Activated naive CD4-positive, alpha-beta T cell treated with anti-CD3 and anti-CD28 coated beads for 36 hours (primary cell): ENCODE measurements at places on chromosomes 6 and 20.

- peak; percentile 95 for DNase-seq
Observed at GRCh38 chr20:844473-845225, 11.1 kb downstream of the FAM110A start.

GRCh38 chr6:105041880-105042279 is 85.0 kb downstream of the LIN28B start:
- DNase-seq = no peak

DNA sequence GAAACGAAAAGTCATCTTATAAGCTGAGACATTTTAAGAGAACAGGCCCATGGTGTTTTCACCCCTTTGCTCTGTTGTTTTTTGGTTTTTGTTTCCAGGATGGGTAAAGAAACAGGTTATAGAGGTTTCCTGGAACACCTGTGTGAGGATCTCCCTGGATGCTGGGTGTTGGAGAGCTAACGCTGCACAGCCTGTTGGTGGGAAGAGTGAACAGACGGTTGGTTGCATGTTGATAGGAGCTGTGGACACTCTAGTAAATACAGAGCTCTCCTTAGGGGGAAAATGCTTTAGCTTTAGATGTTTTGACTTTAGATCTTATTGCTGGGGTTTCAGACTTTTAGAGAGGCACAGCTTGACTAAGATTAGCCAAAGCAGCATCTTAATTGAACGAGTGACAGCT is 235.2 kb downstream of the SOX4 start:
- no peak for DNase-seq

GRCh38 chr6:684831-685636 is 7.9 kb downstream of the EXOC2 start:
- DNase-seq = peak; percentile 66

DNA sequence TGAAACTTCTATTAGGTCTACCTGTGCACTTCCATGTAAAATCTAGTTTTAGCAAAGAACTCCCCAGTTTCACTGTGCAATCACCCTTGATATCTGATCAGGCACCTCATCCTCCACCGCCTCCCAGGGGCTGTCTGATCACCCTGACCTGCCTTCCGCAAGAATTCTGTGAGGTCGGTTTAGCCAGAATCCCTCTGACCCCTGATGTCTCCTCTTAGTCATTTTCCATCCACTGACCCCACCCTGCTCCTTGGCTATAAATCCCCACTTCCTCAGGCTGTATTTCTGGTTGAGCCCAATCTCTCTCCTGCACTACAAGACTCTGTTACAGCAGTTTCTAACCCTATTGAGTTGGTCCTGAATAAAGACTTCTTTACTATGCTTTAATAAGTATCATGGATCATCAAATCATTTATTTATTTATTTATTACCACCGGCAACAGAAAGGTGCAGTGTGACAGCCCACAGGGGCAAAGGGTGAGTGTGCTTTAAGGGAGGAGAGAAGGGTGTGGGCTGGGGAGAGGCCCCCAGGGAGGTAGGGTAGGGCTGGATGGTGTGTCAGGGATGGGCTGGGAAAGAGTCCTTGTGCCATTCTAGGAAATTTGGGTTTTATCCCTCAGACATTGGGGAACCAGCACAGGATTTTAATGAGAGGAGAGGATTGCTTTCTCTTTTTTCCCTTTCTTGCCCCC is 11.2 kb upstream of the SERPINB6 start:
- DNase-seq = no peak

- DNase-seq = peak; percentile 20
Observed at GRCh38 chr6:5865506-5866031, 141.2 kb downstream of the NRN1 start.

DNA sequence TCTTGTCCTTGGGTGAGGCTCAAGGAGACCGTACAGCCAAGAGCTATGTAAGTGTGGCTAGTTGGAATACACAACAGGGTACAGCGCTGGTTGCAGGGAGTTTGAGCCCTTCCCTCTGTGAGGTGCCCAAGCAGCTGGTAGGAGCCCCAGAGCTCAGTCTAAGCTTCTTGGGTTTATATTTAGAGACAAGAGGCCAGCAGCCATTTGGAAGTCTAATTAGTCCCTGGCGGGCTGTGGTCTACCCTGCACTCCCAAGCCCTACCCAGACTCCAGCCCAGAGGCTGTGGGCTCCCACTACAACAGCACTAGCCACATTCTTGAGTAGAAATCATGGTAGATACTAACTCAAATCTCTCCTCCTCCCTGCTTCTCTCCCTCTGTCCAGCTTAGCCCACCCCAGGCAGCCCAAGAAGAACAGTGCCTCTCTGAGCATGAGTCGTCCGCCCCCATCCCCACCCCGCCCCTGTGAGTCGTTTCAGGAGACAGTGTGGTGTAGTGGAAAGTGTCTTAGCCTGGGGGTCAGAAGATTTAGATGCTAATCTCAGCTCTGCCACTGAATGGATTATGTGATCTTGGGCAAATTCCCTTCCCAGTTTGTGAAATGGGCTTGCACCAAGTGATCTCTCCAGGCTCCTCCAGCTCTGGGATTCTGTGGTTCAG is 37.8 kb downstream of the EIF2S2 start:
- peak; percentile 35 for DNase-seq

- no peak for DNase-seq
Observed at GRCh38 chr20:41770427-41770826, 152.2 kb upstream of the CHD6 start.

DNA sequence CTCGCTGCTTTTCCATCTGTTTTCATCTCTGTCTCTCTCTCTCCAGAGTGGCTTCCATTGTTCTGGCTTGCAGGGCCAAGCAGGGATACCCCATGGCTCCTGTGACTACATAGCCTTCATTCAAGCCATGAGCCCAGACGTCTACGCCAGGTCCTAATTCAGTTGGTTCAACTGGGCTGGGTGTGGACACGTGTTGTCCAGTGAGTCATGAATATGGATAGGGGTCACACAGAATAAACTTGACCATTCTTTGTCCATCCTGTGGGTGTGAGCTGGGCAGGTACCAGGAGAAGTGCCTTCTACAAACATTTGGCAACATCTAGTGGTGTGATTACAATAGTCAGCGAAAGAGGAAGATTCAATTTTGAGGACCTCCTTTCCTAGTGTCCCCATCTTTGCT is 96.9 kb upstream of the ARMC2 start:
- no peak for DNase-seq

GRCh38 chr6:33683051-33683571 is 28.4 kb downstream of the UQCC2 start:
- DNase-seq = peak; percentile 58

DNA sequence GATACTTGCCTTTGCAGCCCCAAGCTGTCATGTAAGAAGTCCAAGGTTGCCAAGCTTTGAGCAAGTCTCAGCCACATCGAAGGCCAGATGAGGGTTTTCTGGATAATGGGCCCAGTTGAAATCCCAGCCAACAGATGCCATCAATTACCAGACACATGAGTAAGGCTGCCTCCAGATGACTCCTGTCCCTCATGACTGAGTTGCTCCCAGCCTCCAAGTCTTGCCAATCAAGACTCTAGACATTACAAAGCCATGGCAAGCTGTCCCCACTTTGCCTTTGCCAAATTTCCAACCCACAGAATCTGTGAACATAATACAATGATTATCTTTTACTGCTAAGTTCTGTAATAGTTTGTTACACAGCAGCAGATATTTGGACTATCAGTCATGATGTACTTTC is 76.8 kb upstream of the ARMC2 start:
- DNase-seq = no peak

DNA sequence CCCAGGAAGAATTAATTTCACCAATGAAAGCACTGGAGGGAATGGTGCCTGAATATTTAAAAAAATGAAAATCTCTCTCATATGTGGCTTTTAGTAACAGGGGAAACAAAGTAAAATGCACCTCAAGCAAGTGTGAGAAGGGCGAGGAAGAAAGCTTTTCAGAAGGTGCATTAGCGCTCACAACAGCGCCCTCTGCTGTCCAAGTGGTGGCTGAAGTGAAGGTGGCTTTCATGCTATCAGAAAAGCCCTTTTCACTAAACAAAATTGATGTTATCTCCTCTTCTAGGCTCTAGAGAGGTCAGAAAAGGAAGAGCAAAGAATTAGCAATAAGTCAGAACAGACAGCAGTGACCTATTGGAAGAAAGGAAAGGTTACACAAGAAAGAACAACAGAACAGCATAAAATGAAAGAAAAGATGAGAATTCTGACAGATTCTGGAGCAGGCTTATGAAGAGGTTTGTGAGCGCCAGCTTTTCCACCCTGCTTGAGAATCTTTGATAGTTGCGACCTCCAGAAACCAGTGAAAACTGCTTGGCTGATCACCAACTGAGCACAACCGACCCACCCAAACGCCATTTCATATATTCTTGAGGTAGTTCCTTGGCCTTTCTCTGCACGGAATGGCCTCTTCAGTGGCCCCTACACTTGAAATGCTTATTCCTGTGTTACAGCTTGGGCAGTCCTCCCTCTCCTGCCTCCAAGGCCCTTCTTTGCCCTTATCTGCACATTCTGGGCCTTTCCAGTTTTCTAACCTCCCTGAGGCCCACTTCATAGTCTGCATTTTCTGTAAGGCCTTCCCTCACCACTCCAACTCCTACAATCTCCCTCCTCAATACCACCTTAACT is 45.3 kb downstream of the SMLR1 start:
- peak; percentile 86 for DNase-seq

GRCh38 chr20:3890398-3890751 is 1.2 kb downstream of the PANK2 start:
- no peak for DNase-seq

- no peak for DNase-seq
Observed at GRCh38 chr6:27477318-27478013, 4.6 kb upstream of the ZNF184 start.

DNA sequence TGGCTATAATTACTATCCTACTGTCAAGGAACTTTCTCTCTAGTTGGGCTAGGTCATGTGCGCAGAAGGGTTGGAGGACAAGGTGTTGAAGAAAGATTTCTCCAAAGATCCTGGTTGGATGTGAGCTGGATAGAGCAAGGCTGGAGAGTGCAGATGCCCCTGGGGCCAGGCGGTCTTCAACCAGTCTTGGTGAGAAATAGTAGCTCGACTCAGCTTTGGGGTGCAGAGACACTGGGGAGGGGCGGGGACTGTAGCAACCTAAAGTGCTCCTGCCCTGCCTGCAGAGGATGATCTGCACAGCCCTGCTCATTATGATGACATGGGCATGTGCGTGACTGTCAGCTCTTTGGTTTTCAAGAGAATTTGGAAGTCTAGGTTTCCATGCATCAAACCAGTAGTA is 35.9 kb downstream of the PHACTR3 start:
- no peak for DNase-seq

DNA sequence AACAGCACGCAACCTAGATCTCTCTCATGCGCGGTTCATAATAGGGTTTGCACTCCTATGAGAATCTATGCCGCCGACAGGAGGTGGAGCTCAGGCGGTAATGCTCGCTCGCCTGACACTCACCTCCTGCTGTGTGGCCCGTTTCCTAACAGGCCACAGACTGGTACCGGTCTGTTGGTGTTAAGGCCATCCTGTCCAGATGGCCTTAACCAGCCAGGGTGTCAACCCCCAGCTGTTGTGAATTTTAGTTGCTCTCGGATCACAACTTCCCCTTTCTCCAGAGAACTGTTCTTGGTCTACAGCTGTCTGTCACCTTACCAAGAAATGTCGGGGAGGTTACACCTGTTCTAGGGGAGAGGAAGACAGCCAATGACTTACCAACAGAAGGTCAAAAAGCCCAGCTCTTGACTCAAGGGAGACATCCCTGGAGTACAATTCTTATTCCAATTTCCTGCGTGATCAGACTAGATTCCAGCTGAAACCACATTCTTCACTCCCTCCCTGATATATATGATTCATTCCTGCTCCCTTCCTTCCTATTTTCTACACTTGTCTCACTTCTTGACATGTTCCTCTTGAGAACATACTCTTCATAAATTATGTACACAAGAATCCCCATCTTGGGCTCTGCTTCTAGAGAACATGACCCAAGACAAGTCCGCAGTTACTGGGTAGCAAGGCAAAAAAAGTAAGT is 23.1 kb upstream of the DNAAF9 start:
- no peak for DNase-seq

GRCh38 chr6:43338243-43338642 is 29.6 kb upstream of the CRIP3 start:
- DNase-seq = no peak

- DNase-seq = no peak
Observed at GRCh38 chr6:78599526-78599925, 267.8 kb upstream of the IRAK1BP1 start.

DNA sequence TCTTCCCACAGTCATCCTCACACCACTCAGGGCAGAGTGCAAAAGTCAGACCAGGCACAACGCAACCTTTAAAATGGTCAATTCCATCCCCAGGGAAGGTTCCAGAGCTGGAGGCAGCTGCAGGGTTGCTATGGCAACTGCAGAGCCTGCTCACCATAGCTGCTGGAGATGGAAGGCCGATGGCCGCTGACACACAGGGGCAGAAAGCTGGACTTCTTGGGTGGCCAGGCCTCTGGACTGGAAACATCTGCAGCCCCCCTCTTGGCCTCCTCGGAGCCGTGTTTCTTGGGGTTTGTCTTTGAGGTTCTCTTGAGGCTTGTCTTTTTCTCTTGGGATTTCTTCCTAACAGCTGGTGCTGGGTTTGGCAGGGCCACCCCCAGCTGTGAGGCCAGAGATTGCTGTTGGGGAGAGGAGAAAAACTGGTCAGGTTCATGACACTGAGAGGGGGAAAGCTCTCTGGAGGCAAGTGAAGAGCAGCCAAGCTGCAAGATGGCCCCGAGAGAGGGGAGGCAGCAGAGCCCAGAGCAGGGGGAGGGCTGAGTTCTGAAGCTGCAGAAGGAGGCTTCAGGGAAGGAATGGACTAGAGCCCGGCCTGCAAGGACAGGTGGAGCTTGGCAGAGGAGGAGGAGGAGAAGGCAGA is 10.2 kb downstream of the BNIP5 start:
- no peak for DNase-seq

- no peak for DNase-seq
Observed at GRCh38 chr6:124995131-124995530, 32.9 kb downstream of the RNF217 start.

DNA sequence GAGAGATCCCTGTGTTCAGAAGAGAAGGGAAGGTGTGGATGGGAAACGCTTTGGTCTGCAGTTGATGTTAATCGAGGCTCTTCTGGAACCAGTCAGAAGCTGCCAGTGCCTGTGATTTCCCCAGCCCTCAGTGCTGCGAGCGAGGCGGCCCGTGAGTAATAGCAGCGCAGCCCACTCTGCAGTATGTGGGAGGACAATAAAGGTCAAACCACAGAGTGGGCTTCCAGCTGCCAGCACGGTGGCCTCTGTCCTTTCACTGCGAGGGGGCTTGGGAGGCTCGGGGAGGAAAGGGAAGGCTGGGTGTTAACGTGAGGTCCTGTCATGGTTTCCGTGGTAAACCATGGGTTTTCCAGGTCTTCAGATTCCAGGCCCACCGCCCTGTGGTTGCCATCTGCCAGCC is 32.3 kb upstream of the TAGAP start:
- DNase-seq = peak; percentile 37

DNA sequence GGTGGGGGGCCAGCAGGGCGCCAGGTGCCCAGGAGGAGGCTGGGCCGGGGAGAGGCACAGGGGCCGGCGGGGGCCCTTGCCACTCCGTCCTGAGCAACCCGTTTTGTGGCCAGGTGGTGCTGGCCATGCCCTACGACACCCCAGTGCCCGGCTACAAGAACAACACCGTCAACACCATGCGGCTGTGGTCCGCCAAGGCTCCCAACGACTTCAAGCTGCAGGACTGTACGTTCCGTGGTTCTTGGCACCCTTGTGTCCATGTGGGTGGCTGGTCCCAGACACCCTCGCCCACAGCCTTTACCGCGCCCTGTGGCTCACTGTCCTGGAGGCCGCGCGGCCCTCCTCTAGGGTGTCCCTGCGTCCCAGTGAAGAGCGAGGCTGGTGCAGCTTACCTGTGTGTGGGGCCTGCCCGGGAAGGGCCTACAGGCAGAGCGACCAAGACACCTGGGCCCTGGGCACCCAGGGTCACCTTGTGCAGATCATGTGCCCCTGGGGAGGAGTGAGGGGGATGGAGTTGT is 28.7 kb downstream of the PYGB start:
- DNase-seq = no peak

GRCh38 chr6:1497761-1498105 is 108.4 kb downstream of the FOXF2 start:
- no peak for DNase-seq
